ENCODE measurements at places on chromosomes 7 and 10.

DNA sequence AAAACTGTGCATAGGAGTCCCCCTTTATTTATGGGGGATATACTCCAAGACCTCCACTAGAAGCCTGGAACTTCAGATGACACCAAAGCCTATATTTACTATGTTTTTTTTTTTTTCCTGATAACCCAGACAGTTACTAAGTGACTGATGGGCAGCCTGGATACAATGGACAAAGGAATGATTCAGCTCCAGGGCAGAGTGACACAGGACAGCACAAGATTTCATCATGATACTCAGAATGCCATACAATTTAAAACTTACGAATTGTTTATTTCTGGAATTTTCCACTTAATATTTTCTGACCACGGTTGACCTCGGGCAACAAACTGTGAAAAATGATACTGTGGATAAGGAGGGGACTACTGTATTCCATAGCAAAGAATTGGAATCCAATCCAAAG lies 843.6 kb downstream of the PCDH15 start:
- DNase-seq = no peak

GRCh38 chr7:105084581-105084980 lies 70.6 kb downstream of the KMT2E start:
- no peak for DNase-seq

DNA sequence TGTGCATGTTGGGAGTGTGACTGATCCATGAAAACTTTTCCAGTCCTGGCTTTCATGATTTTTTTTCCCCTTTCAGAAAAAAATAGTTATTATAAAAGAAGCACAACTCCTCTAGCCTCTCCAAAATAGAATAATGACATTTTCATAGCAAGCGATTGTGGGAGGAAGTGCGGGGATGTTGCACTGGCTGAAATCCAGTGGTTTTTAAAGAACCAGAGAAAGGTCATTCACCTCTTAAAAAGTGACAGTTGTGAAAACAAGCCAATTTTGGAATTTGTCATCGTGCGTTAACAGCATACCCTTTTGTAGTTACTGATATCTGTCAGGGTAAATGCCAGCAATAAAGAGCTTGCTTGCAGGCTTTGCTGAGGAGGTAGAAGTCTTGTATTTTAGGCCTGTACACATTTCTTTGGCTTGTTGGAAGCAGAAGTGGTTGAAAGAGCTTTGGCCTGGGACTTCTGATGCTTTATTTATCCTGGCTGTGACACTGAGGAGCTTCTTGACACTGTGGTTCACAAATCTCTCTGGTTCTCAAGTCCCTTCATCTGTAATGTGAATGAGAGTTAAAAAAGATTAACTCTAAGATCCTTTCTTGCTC lies 545.9 kb downstream of the REEP3 start:
- DNase-seq = no peak

GRCh38 chr10:75818552-75818951 lies 387.1 kb downstream of the LRMDA start:
- DNase-seq = no peak

GRCh38 chr7:2237109-2237602 lies 4.4 kb upstream of the MAD1L1 start:
- no peak for DNase-seq

DNA sequence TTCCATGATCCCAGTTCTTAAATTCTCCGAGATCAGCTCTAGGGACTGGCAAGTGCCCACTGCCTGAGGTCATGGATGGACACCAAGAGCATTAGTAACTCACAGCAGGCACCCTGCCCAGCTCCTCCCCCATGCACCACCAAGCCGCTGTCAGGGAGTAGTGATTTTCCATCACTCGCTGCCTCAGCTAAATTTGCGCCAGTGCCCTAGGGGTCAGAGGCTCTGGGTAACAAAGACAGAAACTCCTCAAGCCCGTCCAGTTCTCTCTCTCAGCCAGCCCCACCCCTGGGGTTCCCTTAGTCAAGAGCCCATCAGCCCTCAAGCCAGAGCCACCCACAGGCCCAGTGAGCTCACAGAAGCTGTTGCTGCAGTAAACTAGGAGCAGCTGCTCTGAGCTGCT lies 30.0 kb downstream of the PAX2 start:
- no peak for DNase-seq

DNA sequence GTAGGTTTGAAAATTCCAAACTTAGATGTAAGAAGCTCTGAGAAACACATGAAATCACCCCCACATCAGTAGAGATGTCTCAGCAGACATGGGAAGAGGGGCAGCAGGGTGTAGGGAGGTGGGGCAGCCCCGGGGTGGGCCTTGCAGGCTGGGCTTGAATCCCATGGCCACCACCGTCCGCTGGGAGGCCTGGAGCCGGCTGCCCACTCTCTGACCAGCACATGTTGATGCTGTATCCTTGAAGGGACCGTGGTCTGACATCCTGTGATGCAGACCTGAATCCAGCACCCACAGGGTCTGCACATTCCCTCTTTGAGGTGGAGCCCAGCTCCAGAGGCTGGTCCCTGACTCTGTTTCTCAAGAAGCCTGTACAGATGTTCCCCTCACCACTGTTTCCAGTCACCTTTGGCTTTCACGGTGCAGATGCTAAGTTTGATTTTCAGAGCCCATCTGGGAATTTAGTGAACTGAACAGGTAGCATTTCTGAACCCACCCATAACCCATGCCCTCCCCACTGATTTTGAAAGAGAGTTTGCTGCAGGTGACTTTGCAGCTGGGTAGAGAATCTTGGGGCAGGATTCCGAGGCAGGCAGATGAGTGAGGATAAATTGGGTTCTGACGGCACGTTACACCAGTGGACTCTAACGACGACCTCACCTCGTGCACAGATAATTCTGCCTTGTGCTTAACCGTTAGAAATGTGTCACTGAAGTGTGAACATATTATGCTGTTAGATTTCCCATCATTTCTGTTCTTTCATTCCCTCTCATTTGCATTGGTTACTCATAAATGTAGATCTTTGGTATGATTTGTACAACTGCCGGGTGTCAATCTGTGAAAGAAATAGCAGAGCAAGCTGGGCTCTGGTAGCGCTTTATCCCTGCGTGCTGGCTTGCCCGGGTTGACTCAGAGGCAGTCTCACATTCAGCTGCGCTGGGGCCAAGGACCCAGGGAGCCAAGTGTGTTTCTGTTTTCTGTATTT lies 45.7 kb downstream of the IKZF1 start:
- peak; percentile 44 for DNase-seq

DNA sequence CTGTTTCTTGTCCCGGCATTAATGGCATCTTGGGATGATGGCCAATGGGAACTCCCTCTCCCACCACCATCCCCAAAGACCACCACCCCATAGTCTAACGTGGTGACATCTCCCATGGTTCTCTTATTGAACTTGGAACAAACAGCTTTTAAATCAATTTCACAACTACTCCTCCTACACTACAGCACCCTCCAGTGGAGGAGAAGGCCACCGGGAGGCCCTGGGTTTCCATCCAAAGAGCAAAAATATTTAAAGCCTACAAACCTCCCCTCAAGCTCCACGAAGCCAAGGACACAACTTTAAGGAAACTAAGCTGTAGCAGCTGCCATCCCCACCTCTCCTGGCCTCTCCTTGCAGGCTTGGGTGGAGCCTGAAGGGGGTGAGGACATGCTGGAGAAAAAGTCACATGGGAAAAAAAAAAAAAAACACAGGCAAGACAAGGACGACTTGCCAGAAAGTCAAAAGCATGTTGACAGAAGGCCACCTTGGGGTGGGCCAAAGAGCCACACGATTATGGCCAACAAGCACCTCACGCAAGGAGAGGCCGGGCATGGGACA lies 94.0 kb upstream of the LANCL2 start:
- DNase-seq = no peak

GRCh38 chr10:76882245-76882644 lies 755.4 kb downstream of the KCNMA1 start:
- no peak for DNase-seq

- peak; percentile 57 for DNase-seq
Observed at GRCh38 chr10:119445311-119445934, 97.1 kb downstream of the RGS10 start.

- DNase-seq = no peak
Observed at GRCh38 chr7:52500841-52501240, 534.6 kb upstream of the POM121L12 start.

DNA sequence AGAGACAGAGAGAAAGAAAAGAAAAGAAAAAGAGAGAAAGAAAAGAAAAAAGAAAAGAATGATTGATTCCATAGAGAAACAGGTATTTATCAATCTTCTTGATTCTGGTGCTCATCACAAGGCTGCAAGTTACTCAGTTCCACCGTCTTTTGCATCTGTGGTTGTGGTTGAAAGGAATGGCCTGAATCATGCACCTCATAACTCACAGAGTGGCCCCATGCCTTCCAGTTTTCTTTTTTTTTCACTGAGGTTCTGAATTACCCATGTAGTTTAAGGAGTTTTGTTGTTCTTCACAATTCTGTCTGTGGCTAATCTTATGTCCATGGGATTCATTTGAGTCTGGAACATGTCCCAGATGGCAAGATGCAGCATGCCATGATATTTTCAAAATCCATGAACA lies 156.0 kb downstream of the ZNF33B start:
- no peak for DNase-seq

DNA sequence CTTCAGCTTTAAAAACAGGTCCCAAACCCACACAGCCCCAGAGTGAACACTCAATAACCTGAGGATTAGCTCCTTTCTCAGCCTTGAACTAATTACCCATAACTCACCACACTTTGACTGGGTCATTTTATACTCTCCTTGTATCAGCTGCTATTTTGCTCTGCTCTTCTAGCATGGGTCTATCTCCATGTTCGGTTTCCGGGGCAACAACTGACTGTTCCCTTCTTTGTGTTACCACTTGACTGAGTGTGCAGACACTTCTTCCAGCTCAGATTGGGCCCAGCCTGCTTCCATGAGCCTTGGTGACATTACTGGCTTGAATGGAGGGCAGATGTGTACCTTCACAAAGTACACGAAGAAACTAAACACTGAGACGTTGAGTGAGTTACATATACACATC lies 31.5 kb upstream of the PRPS1L1 start:
- DNase-seq = no peak

GRCh38 chr7:149731207-149731955 lies 42.0 kb downstream of the ZNF467 start:
- no peak for DNase-seq

DNA sequence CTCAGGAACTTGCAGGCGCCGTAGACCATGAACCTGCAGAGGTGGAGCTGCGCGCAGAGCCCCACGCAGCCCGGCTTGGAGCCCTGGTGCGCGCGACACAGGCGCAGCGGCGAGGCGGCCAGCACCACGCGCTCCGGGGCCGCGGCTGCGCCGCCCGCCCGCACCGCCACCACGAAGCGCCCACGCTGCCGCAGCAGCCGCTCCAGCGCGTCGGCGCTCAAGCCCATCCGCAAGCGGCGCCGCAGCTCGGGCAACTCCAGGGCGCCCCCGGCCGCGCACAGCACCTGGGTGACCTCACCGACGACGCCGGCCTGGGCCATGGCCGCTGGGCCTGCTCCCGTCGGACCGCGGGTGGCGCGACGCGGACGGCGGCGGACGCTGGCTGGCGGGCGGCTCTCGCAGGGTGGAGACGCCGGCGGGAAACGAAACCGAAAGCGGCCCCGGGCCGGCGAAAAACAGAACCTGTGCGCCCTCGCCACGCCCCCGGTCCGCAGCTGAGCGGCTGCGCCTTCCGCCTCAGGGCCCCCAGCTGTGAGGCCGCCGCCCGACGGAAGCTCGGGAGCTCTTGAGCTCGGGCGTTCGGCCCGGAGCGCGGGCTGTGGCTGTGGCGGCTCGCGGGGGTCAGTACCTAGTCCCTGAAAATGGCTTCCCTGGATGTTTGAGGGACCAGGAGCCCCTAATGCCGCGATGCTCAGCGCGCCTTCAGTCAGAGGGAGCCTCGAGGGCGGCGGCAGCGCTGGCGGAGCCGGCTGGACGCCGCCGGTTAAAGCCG lies at the start of gene PARP12:
Gene PARP12 (minus strand): TSS at position 424 of the 772 bp plus-strand sequence. CDS start 104 bp downstream, at position 320.
- DNase-seq = peak; percentile 82

DNA sequence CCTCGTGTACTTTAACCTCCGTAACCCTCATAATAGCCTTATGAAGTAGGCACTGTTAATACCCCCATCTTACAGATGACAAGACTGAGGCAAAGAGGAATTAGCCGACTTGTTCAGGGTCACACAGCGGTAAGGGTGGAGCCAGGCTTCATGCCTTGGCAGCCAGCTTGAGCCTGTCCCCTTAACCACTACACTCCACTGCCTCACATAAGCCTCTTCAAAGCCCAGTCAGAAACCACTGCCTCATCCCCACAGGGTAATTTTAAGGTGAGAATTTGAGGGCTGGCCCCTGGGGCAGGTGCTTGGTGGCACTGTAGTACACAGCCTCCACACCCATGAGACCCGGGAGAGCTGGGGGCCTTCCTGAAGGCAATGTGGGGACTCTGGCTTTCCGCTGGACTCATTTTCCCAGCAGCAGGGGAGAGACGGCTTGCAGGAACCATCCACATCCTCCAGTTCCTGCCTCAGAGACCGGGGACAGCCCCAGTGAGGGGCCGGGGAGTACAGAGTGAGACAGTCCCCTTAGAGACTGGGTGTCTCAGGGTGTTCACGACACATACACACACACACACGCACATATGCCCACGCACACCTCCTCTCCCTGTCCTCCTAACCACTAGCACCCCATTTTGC lies 7.6 kb upstream of the C10orf105 start:
- DNase-seq = no peak

GRCh38 chr7:2008936-2009540 lies 223.7 kb downstream of the MAD1L1 start:
- no peak for DNase-seq

GRCh38 chr7:133742709-133743538 lies 384.2 kb upstream of the LRGUK start:
- no peak for DNase-seq

GRCh38 chr10:26334932-26335573 lies 103.1 kb upstream of the APBB1IP start:
- peak; percentile 42 for DNase-seq

- DNase-seq = no peak
Observed at GRCh38 chr10:101778151-101778780, 2.4 kb upstream of the FGF8 start.

GRCh38 chr7:99003419-99003818 lies 125.1 kb downstream of the TRRAP start:
- no peak for DNase-seq

DNA sequence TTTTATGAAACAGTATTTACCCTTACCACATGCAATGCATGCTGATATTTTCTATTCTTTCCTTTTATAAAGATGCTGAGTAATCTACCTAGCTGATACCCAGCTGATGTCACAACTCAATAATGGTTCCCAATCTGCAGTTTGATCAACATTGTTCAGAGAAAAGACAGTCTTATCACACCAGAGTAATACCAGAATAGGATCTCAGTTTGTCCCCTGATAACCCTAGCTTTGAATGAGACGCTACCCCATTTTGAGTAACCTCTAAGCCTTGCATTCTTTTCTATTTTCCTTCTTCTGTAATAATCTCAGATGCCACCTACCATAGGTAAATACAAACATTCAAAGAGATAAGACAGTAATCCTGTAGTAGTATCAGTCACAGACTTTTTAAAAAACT lies 99.6 kb upstream of the RELN start:
- DNase-seq = no peak

GRCh38 chr10:61943674-61944378 lies 42.3 kb downstream of the ARID5B start:
- DNase-seq = no peak

DNA sequence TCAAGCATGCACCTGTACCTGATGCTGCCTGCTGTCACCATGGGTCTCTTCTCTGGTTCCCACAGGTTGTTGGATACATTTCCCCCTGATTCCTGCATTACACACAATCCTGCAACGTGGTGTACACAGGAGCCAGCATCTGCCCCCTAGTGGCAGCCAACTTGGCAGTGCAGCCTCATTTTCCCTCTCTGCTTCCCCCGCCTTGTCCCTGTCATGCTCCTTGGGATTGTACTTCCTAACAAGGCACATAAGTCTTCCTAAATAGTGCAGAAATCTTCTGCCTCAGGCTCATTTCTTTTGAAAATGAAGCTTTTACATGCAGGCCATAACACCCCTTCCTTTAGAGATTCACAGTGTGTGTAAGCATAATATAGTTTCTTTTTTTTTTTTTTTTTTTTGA lies 387.5 kb downstream of the CCSER2 start:
- no peak for DNase-seq
